ENCODE measurements at places on chromosomes 4 and X. TPM values are rescaled to one million over a fixed set of nuclear protein-coding genes. Genes with fewer than 3 reads are reported as not detected.

GRCh38 chr4:38948551-38948950 lies 80.9 kb downstream of the FAM114A1 start:
- H3K4me1 ChIP-seq, result peaks cover 9% of the 10 kb centered on the region
- peaks cover 8% of the 10 kb centered on the region for H3K27me3 ChIP-seq
- no peaks in the 10 kb centered on the region for H3K36me3 ChIP-seq
- no peak overlapping the region for H3K4me3 ChIP-seq

DNA sequence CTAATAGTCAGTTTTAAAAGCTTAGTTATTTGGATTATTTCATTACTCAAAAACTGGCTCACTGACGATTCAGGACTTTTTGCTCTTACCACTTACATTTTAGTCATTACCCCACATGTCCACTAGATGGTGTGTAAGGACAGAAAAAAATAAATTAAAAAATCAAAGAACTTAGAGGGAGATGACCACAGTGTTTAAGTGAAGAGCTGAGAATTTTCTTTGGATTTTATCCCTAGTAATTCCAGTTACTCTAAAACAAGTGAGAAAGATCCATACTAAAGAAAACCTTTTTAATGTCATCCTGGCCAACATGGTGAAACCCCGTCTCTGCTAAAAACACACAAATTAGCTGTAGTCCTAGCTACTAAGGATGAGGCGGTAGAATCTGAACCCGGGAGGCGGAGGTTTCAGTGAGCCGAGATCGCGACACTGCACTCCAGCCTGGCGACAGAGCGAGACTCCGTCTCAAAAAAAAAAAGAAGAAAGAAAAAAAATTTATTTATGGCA lies 26.4 kb upstream of the TMPRSS11B start:
- H3K27ac ChIP-seq, result no peak overlapping the region
- peaks cover 4% of the 10 kb centered on the region for H3K27me3 ChIP-seq
- peak overlapping the region; percentile 28 for H3K4me3 ChIP-seq

DNA sequence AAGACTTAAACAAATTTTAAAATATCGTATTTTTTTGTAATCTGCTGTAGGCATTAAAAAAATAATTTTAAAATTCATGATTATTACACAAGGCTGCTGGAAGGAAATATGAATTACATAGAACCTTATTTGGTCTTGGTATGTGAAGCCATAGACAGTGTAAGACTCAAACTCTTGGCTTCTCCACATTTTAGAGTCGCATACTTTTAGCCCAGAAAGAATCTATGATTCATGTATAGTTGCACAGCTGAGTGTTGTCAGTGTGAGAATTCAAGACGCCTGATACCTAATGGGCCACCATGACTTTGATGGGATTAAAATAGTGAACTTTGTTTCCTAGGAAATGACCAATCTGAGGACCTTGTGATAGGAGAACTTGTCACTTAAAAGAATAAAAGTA lies 1.4 kb downstream of the INTU start:
- H3K27ac ChIP-seq, result no peak overlapping the region
- peaks cover 5% of the 10 kb centered on the region for H3K36me3 ChIP-seq
- peaks cover 13% of the 10 kb centered on the region for H3K4me1 ChIP-seq
- no peak overlapping the region for H3K4me3 ChIP-seq
- peaks cover 22% of the 10 kb centered on the region for H3K27me3 ChIP-seq

CMC4 gene
- 23.6 TPM for polyA plus RNA-seq

PHEX gene
- not detected for polyA plus RNA-seq
